Neuronal stem cell (in vitro differentiated cells): ENCODE measurements at places on chromosomes 16 and 17.
A peak's percentile ranks its signal among the peaks of the same experiment; 100 is the strongest.

- DNase-seq, result peak; percentile 61
Observed at GRCh38 chr16:66961065-66961744, at the start of gene CES3. CES3 (plus strand) TSS chr16:66961266; CDS start chr16:66961308, 42 bp downstream.

- no peak for DNase-seq
Observed at GRCh38 chr16:73231944-73232554, 184.1 kb upstream of the ZFHX3 start.

DNA sequence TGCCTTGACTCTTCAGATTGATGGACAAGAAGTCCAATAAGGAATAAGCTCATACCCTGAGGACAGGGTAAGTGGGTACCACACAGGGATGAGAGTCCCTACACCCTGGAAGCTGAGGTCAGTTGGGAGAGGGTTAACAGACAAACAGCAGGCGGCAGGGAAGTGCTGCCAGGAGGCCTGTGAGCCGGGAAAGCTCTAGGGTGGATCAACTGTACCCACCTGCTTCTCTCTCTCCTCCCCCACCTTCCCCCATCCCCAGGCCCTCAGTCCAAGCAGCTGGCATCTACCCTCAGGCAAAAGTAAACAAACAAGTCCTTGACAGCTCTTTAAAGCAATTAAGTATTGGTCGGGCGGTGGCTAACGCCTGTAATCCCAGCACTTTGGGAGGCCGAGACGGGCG lies 20.7 kb upstream of the MYLK3 start:
- no peak for DNase-seq

GRCh38 chr16:84742641-84743092 lies 42.9 kb downstream of the USP10 start:
- no peak for DNase-seq

- no peak for DNase-seq
Observed at GRCh38 chr16:22628994-22629393, 118.3 kb downstream of the NPIPB5 start.

GRCh38 chr17:6480303-6480675 lies 36.0 kb downstream of the PIMREG start:
- DNase-seq, result no peak

DNA sequence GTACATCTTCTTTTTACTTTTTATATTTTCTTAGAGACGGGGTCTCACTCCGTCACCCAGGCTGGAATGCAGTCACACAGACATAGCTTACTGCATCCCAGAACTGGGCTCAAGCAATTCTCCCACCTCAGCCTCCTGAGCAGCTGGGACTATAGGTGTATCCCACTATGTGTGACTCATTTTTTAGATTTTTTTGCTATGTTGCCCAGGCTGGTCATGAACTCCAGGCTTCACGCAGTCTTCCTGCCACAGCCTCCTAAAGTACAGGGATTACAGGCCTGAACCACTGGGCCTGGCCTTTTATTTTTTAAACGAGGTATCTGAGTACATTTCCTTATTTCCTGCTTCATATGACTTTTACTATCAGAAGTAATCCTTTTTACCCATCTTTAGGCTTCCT lies 48.0 kb downstream of the GLG1 start:
- DNase-seq, result no peak

- DNase-seq, result no peak
Observed at GRCh38 chr16:75616521-75617010, 6.5 kb downstream of the ADAT1 start.

GRCh38 chr17:54992797-54993639 lies 24.5 kb downstream of the STXBP4 start:
- DNase-seq, result peak; percentile 14

DNA sequence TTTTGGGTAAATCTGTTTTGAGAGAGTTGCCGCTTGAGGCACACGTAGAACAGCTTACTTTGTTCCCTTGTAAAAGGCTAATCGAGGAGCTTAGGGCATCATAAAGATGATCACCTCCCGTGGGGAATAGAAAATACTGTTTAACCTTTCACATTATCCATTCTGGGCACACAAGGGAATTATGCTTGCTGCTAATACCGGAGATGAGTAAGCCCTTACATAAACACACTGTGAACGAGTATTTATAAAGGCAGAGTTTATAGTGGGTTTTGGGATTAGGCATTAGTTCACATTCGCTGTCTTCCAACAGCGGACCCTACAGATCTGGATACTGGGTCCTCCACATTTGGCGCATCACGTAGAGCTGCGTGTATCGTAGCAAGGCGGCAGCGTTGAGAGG lies 51.2 kb upstream of the CNTNAP4 start:
- DNase-seq, result no peak

DNA sequence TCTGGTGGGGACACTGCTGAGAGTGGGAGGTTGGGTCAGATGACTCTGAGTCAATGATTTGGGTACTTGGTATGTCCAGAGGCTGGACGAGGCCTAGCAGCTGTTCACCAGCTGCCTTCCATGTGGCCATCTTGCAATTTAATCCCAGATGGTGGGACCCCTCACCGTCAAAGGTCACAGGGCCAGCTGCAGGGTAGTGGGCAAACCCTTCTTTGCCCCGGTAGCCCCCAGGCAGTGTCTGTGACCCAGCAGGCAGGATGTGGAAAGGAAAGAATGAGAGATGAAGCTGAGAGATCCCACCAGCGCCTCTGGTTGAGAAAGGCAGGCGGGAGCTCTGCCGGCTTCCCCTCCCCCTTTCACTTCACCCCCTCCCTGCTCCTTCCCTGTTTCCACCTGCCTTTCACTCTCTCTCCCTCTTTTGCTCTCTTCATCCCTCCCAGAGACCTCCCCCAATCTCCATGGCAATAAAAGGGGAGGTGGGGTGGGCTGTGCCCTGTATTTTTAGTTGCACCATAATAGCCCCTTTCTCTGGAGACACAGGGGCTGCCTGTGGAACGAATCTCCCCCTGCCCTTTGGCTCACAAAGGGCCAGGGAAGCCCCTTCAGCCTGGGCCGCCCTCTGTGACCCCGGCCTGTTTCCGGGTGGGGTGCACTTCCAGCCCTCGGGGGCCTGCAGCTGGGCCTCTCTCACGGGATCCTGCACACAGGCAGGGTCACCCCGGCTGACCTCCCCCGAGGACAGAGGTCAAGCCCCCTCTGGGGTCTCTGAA lies 20.2 kb downstream of the CDK5RAP3 start:
- DNase-seq, result peak; percentile 93

DNA sequence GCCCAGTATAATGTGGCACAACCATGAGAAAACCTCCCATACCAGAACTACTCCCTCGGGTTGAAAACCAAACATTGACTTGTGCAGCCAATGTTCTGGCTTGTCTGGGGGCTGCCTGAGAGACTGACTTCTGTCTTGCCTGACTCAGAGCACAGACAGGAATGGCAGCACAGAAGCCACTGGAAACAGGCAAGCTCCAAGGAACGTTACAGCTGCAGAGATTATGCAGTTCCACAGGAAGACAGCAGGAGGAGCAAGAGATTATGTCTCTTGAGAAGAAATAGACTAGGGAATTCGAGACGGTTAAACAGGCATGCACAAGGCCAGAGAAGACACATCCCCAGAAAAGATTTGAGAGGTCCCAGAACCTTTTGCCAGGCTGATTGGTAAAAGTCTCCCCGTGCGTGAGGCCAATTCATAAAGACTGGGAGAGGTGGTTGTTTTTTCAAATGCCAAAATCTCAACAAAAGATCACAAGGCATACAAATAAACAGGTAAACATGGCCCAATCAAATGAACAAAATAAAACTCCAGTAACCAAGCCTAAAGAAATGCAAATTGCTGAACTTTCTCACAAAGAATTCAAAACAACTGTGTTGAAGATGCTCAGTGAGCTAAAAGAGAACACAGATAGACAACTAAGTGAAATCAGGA lies 90.6 kb upstream of the CDH5 start:
- DNase-seq, result no peak

DNA sequence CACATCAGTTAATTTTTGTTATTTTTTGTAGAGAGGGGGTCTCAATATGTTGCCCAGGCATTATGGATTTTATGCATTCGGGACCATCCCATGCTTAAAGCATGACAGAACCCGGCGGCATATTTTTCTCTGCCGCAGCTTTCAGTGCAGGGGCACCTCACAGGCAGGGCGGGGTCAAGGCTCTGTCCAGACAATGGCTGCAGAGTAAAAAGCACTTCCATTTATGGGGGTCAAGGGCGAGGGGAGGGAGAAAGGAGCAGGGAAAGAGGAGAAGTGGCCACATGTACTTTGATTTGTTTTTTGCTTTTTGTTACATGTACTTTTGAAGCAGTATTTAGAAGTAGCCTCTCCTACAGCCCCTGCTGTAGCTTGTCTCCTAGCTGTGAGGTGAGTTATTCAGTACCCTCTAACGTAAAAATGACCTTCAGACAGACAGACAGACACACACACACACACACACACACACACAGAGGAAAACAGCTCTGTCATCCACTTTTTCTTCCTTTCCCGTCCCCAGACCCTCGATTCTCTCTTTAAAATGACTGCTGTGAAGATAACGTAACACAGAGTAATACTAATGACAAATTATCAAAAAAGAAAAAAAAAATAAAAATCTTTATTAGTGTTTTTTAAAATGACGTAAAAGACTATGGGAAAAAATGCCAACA lies 856 bp upstream of the SCPEP1 start:
- no peak for DNase-seq
